ENCODE measurements at places on chromosomes 12 and 14.

DNA sequence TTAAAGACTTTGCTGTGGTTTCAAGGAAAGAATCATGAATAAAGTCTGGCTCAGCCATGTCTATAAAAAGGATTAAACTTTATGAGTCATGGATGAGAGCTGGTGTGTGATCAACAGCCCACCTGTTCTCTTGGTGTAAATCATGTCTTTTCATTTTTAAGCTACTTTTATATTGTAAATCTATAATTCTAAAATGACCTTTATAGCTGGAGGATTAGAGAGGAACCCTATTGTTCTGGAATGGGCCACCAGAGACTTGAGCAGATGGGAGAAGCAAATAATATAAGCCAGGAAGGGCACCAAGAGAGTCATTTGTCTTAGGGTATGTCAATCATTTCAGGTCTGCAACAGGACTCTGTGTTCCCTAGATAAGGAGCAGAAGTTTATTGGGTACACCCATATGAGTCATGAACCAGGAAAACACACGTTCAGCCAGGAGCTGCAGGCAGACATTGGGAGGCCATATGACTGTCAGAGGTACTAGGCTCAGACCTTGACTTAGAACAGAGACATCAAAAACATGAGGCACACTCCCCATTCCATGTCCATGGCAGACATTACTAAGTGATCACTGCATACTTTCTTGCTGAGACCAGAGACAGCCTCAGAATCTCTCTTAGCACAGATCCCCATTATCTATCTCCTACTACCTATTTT, 49.3 kb downstream of the NDUFA12 start:
- DNase-seq = no peak

- DNase-seq = no peak
These were observed 738.7 kb upstream of the LMO3 start for GRCh38 chr12:17344649-17345048.

- DNase-seq = no peak
These were observed 369 bp downstream of the DEPDC4 start for GRCh38 chr12:100266585-100266834.

DNA sequence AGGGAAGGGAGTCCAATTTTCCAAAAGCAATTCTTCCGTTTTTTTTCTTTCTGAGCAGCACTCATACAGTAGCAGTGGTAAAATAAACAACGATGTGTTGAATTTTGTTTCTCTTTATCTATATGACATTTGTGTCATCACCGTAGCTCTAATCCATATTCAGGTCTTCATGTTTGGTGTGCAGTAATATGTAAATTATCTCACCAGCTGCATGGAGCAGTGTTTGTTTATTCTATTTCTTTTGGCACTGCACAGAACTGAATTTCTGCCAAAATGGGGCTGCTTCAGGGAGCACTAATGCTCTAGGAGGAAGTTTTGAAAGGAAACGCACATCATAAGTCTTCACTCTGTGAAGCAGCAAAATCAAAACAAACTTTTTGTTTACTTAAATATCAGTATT, 130.0 kb upstream of the NPAS3 start:
- DNase-seq = no peak

GRCh38 chr14:70282666-70283065, 76.8 kb downstream of the COX16 start:
- DNase-seq = no peak

DNA sequence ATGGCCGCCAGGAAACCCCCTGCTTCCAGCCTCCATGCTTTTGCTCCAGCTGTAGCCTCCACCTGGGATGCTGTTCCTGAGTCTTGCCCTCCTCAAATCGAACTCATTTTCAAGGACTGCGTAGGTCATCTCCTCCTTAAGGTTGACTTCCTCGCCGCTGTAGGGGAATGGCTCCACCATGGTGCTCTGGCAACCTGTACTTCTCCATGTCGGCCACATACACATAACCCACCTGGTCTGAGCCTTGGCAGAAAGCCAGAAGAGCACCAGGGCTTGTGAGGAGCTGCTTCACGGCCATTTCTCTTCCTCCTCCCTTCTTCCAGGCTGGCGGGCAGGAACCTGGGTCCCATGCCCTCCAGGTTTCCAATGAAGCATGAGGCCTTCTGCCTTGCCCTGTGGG, 36.7 kb upstream of the BEGAIN start:
- no peak for DNase-seq

DNA sequence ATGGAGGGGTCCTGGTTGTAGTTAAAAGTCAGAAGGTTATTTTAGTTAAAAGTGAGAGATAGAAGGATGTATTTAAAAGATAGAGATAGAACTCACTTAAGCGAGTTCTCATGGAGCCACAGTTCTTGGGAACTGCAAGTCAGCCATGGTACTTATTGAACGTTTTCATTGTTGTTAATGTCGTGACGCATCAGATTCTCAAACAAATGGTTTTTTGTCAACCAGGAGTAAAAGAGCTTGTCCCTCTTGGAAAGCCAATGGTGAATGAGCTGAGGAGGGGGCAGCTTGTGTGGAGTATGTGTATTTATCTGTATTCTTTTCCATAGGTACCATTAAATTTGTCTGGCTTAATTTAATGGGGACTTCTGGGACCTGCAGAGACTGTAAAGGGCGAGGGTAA, 68.6 kb downstream of the FIGNL2 start:
- DNase-seq = no peak
